ENCODE measurements at places on chromosomes 2 and 18.

GRCh38 chr2:174833737-174834136, 69.5 kb upstream of the CHRNA1 start:
- no peak for DNase-seq

DNA sequence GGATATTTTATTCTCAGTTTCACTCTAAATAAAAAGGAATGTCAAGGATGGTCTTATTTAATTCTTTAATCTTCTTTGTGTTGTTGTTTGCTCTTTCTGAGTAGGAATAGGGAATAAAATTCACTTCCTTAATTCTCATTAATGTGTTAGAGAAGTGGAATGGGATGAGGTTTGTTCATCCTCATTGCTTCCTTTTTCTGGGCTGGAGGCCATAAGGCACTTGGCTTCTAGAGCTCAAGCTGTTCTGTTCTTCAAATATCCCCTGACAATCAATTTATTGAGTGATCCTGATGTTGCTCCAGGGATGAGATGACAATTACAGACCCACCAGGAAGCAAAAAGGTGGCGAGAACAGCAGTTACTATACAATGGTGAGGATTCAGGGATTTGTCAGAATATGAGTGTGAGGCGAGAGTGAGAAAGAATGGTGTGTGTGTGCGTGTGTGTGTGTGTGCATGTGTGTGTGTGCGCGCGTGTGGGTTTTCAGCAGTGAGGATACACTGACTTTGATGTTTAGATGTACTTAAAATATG, 557.6 kb upstream of the FANCL start:
- no peak for DNase-seq

DNA sequence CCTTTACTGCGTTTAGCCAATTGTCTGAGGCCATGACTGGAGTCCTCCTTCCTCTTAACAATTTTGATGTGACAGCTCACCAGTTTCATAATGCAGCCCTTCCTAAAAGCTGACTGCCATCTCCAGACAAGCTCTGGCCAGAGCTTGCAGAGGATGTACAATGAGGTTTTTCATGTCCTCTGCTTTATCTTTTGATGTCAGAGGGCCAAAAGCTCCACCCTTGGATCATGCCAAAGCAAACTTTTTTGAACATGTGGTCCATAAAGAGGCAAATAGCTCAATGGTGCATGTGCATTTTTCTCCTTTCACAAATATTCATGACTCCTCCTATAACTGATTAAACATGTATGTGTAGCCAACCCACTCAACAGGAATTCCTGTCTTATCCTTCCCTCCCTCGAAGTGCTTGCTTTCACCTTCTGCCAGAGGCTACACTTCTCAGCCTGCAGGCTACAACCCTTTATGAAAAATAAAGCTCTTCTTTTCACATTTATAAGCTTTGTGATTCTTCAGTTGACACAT, 266.2 kb downstream of the FBXO15 start:
- no peak for DNase-seq

DNA sequence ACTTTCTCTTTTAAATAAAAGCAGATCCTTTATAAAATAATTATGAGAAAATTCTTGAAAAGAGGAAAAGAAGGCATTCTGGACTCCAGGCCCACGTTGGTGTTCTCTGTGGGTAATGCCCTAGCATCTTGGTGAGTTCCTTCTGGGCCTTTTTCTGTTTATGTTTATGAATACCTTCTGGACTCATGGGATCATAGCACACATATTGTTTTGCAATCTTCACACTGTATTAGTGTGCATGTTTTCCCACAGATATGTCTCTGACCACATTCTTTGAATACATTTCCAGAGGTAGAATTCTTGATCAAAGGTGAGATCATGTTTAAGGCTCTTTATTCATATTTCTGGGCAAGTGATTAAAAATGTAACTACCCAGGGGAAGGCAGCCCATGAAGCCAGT, 15.9 kb downstream of the GLI2 start:
- no peak for DNase-seq

DNA sequence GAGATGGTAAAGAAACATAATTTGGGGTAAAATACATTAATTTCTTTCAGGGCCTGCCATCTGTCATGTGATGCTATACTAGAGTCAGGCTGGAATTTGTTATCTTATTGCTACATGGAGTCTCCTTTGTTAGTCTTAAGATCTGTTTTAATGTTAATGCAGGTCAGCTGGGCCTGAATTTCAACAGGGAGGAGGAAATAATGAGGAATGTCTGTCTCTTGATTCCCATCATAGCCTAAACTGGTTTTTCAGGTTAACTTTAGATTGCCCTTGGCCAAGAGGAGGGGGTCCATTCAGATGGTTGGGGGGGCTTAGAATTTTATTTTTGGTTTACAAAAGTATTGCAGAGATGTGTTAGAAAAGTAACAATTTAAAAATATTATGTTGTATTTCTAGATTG, 19.0 kb upstream of the FEZ2 start:
- no peak for DNase-seq

GRCh38 chr2:226478109-226478809, 321.4 kb downstream of the IRS1 start:
- DNase-seq = no peak

DNA sequence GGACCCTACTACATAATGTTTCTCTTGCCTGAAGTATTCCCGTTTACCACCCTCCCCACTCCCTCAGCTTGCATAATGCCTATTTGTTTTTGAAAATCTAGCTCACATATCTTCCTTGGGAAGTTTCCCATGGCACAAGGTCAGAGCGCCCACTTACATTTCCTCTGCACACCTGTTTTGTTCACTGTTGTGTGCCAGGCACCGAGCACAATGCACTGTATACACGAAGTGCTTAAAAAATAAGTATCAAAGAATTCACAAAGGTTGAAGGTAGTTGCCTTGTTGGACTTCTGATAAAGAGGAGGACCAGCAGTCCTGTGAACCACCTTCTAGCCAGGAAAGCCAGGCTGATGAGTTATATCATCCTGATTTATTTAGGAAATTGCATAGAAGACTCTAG, 16.8 kb upstream of the RHOB start:
- no peak for DNase-seq

DNA sequence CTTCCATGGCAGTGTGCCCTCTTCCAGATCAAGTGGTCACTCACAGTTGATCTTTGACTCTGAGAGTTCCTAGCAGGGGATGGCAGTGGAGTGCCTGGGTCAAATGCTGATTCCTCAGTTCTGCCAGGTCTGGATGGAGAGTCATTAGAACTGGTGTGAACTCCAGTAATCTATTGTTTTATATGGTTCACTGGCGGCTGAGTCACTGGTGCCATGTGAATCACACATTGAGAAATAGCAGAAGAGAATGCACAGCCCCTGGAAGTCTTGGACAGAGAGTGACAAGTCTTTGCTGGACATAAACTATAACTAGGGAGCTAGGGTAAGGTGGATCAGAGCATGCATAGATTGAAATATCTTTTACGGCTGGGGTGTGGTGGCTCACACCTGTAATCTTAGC, 86.9 kb downstream of the EIF2AK3 start:
- DNase-seq = no peak

DNA sequence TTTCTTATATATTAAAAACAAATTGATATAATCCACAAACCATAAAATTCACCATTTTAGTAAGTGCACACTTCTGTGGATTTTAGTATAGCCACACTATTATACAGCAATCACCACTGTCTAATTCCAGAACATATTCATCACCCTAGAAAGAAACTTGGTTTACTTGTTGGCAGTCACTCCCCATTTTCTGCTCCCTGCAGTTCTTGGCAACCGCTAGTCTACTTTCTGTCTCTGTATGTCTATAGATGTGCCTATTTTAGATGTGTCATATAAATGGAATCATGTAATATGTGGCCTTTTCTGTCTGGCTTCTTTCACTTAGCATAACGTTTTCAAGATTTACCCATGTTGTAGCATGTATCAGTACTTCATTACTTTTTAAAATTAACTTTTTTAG, 5.7 kb downstream of the CKAP2L start:
- no peak for DNase-seq

All from stimulated activated CD8-positive, alpha-beta memory T cell treated with anti-CD3 and anti-CD28 coated beads, Interleukin-15, amount 100 ng/mL, for 1 hour (primary cell).